Ovary (tissue), 10 donors: ENCODE measurements at places on chromosomes 11 and 22. TPM values are rescaled to one million over a fixed set of nuclear protein-coding genes. Genes with fewer than 3 reads are reported as not detected.

Gene APOA4
- 0.19 TPM for polyA plus RNA-seq

DNA sequence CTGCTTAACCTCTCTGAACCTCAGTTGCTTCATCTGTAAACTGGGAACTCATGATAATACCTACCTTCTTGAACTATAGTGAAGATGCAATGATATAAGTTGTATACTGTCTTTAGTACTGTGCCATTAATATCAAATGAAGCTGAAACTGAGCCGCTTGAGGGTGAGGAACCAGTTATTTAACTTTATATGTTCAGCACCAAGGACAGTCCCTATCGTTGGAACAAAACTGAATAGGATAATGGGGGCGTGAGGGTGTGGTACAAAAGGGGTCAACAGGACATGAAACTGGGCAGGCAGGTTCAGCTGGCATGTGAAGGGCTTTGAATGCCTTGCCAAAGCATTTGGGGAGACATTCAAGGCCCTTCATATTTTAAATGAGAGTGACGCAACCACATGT, 112.6 kb downstream of the C11orf91 start:
- DNase-seq = no peak

GRCh38 chr22:36352803-36353507, 34.8 kb downstream of the MYH9 start:
- DNase-seq = peak; percentile 65

DNA sequence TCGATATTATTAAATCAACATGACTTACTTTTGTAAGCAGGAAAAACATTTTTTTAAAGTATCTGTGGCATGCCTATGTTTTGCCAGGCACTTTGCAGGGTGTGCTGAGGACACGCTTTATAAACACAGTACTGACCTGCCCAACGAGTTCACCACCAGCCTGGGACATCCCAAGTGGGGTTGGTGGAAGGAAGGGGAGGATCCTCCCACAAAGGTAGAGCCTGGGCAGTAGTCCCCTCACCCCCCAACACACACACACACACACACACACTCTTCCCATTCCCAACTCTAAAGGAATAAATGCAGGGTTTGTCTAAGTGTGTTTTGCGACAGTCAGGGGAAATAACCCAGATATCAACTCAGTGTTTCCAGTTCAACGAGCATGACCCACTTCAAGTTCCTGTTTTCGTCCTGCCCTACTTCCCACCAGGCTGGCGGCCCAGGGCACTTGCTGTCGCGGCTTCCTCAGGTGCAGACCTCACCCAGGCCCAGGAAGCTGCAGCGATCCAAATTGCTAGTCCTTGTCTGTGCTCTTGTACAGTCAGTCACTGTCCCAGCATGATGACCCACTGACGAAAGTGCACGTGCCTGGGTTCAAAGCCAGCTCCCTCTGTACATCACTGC, 3.1 kb downstream of the CERK start:
- DNase-seq = no peak

Gene NLRP14
- polyA plus RNA-seq = 0.15 TPM
